ENCODE measurements at places on chromosomes 16 and 17. TPM values are rescaled to one million over a fixed set of nuclear protein-coding genes. Genes with fewer than 3 reads are reported as not detected.

DNA sequence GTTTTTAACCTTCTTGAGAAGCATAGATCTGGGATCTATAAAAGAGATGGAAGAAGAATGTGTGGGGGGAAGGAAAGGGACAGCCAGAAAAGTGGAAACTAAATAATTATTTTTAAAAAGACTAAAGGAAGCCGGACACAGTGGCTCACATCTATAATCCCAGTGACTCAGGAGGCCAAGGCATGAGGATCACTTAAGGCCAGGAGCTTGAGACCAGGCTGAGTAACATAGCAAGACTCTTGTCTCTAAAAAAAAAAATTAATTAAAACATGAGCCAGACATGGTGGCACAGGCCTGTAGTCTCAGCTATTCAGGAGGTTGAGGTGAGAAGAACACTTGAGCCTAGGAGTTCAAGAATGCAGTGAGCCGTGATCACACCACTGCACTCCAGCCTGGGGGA lies 335.1 kb downstream of the GRIN2A start:
- peaks cover 12% of the 10 kb centered on the region for H3K27me3 ChIP-seq
- DNase-seq = no peak
- H3K36me3 ChIP-seq = no peaks in the 10 kb centered on the region
- no peaks in the 10 kb centered on the region for H3K4me1 ChIP-seq

DNA sequence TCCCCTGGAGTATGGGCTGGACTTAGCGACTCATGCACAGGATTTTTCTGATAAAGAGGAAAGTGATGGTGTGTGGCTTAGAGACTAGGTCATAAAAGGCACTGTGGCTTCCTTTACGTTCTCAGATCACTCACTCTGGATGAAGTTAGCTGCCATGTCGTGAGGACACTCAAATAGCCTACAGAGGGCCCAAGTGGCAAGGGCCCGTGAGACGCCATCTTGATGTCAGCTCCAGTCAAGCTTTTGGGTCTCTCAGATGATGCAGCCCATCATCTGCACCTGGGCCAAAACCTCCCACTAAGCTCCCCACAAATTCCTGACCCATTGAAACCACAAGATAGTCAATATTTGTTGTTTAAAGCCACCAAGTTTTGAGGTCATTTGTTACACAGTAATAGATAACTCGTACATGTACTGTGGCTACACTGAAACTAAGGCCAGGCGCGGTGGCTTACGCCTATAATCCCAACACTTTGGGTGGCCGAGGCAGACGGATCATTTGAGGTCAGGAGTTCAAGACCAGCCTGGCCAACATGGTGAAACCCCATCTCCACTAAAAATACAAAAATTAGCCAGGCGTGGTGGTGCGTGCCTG lies 14.7 kb downstream of the ST6GALNAC2 start:
- H3K27ac ChIP-seq = no peak overlapping the region
- H3K27me3 ChIP-seq = no peaks in the 10 kb centered on the region
- peaks cover 18% of the 10 kb centered on the region for H3K4me1 ChIP-seq
- no peak overlapping the region for H3K4me3 ChIP-seq

- H3K4me3 ChIP-seq = no peak overlapping the region
- no peak overlapping the region for H3K27ac ChIP-seq
Measured at GRCh38 chr16:17571499-17572093, 100.8 kb upstream of the XYLT1 start.

- peaks cover 38% of the 10 kb centered on the region for H3K27me3 ChIP-seq
- DNase-seq = no peak
- no peak overlapping the region for H3K27ac ChIP-seq
- no peak overlapping the region for H3K4me3 ChIP-seq
- H3K4me1 ChIP-seq = no peaks in the 10 kb centered on the region
Measured at GRCh38 chr16:88383401-88384221, 852 bp downstream of the ZNF469 start.

The PRSS33 gene
- total RNA-seq = 0.54 TPM

- peak overlapping the region; percentile 100 for H3K27ac ChIP-seq
- H3K36me3 ChIP-seq = no peaks in the 10 kb centered on the region
- H3K27me3 ChIP-seq = no peaks in the 10 kb centered on the region
- DNase-seq = no peak
Measured at GRCh38 chr17:43367737-43368242, 31.0 kb upstream of the ARL4D start.

DNA sequence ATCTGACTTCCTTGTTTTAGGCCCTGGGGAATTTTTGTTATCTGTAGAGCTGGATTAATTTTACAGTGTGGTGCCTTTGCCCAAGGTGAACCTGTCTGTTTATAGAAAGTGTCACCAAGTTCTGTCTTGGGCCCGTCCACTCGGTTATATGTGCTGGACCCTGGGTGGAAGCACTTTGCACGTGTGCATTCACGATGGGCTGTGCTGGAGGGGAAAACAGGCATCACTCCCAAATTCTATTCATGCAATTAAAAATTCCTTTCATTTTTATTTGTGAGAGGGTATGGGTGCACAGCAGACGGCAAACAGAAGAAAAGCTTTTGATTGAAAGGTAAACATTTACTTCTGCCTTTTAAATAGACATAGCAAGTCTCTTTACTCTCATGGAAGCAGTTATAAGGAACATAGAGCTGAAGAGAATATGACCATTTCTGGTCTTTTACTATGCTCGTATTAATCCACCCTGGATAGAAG lies 101.2 kb downstream of the WWOX start:
- no peak overlapping the region for H3K27ac ChIP-seq
- H3K4me1 ChIP-seq = no peaks in the 10 kb centered on the region
- peaks cover 9% of the 10 kb centered on the region for H3K36me3 ChIP-seq
- no peaks in the 10 kb centered on the region for H3K27me3 ChIP-seq
- no peak overlapping the region for H3K4me3 ChIP-seq

DNA sequence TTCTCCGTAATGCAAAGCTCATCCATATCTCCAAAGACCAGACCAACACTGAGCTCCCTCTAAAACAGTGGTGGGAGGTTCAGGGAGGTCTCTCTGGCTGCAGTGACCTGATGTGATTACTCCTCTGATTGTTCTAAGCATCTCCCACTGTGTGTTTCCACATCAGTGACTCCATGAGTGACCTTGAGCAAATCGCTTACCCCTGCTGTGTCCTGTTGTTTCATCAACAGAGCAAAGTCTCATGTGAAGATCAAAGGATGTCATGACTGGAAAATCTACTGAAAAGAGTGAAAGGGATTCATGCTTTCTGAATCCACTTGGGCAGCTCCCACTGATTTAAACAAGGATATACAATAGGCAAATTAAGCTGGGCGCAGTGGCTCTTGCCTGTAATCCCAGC lies 352.9 kb downstream of the TMEM114 start:
- H3K27me3 ChIP-seq = no peaks in the 10 kb centered on the region
- no peaks in the 10 kb centered on the region for H3K36me3 ChIP-seq
- H3K4me1 ChIP-seq = no peaks in the 10 kb centered on the region
- no peak for DNase-seq
- no peak overlapping the region for H3K4me3 ChIP-seq
- no peak overlapping the region for H3K27ac ChIP-seq

The ZG16B gene
- total RNA-seq = 1.1 TPM

- no peak overlapping the region for H3K4me3 ChIP-seq
- H3K36me3 ChIP-seq = no peaks in the 10 kb centered on the region
- no peak overlapping the region for H3K27ac ChIP-seq
Measured at GRCh38 chr17:15185625-15185991, 79.5 kb downstream of the PMP22 start.

DNA sequence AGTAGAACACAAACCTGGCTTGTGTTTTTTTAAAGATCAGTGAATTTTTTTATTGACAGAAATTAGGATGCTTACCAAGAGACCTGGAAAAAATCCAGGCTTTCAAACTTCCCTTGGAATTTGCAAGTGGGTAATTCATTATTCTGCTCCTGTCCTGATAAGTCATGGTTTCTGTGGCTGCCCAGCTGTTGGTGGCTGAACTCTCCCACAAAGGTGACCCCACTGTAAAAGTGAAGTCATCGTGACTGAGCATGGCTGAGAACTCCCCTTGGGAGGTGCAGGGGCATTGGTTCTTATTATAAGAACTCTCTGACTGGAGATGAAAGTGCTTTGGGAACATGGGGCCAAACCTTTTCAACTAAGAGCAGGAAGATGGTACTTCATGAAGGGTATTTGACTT lies 46.6 kb upstream of the TANC2 start:
- H3K27me3 ChIP-seq = peaks cover 9% of the 10 kb centered on the region
- H3K36me3 ChIP-seq = no peaks in the 10 kb centered on the region
- H3K27ac ChIP-seq = no peak overlapping the region
- H3K4me1 ChIP-seq = no peaks in the 10 kb centered on the region
- no peak for DNase-seq

GRCh38 chr17:72385475-72385874 lies 264.7 kb downstream of the SOX9 start:
- H3K36me3 ChIP-seq = no peaks in the 10 kb centered on the region
- DNase-seq = no peak
- H3K27me3 ChIP-seq = peaks cover 8% of the 10 kb centered on the region

- no peaks in the 10 kb centered on the region for H3K4me1 ChIP-seq
- H3K4me3 ChIP-seq = no peak overlapping the region
- no peaks in the 10 kb centered on the region for H3K36me3 ChIP-seq
- DNase-seq = no peak
- H3K27me3 ChIP-seq = peaks cover 9% of the 10 kb centered on the region
Measured at GRCh38 chr17:51813140-51813783, 345.3 kb downstream of the CA10 start.

DNA sequence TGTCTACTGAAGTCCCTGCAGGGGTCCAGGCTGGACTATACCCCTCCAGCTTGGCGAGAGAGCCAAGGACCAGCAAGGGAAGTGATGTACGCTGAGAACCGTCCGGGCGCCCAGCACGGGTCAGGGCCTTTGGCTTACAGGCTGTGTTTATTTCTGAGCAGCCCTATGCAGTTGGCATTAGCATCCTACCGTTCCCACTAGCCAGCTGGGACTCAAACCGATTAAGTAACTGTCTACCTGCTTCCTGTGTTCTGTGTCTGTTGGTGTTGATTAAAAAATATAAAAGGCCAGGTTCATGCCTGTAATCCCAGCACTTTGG lies 73.8 kb downstream of the CMIP start:
- H3K4me3 ChIP-seq = no peak overlapping the region
- peaks cover 1% of the 10 kb centered on the region for H3K36me3 ChIP-seq
- peaks cover 21% of the 10 kb centered on the region for H3K4me1 ChIP-seq
- H3K27me3 ChIP-seq = no peaks in the 10 kb centered on the region
- no peak overlapping the region for H3K27ac ChIP-seq

GRCh38 chr17:49514071-49514721 lies 19.1 kb downstream of the NGFR start:
- peaks cover 8% of the 10 kb centered on the region for H3K27me3 ChIP-seq
- no peaks in the 10 kb centered on the region for H3K36me3 ChIP-seq
- no peak overlapping the region for H3K27ac ChIP-seq
- DNase-seq = no peak
- H3K4me3 ChIP-seq = no peak overlapping the region

DNA sequence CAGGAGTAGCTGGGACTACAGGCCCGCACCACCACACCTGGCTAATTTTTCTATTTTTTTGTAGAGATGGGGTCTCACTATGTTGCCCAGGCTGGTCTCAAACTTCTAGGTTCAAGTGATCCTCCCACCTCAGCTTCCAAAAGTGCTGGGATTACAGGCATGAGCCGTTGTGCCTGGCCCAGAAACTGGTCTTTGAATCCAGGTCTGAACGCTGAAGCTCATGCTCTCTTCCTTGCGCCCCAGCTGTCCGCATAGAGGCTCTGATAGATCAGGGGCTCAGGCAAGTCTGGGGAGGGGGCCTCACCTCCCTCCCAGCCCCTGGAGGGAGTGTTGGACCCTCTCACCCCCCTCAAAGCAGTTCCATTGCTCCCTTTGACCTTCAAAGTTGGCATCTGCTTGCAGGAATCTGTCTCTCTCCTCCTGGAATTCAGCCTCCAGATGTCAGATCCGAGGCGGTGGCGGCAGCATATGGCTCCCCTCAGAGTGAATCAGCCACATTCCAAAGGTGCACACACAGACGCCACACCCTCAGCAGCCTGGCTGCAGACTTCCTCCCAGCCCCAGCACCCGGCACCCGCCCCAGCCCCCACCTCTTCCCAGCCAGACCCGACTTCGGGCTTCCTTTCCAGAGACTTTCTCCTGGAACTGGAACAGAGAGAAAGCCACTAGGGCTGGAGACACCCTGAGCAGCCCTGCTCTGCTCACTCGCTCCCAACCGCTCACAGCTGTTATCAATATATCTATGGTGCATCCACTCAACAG lies 16.9 kb upstream of the GLIS2 start:
- no peaks in the 10 kb centered on the region for H3K27me3 ChIP-seq
- no peak for DNase-seq
- peaks cover 2% of the 10 kb centered on the region for H3K36me3 ChIP-seq
- no peak overlapping the region for H3K27ac ChIP-seq

DNA sequence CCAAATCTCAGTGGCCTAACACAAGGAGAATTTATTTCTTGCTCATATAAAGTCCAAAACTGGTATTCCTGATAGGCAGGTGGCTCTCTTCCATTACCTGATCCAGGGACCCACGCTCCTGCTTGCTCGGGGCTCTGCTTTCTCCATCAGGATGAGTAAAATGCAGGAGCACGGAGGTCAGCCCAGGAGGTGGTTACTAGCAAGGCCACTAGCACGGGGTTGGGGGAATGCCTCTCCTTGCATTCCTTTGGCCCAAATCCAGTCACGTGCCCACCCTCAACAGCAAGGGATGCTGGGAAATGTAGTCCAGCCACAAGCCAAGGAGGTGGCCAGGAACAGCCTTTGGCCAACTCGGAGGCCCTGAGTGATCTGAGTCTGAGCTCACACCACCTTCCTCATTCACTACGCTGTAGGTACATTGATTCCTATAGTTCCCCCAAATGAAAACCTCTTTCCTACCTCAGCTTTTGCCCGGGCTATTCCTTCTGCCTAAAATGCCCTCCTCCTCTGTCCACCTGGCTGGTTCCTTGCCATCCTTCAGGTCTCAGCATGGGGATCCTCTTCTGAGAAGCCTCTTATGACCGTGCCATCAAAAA lies 38.3 kb upstream of the HAPSTR1 start:
- peaks cover 8% of the 10 kb centered on the region for H3K4me1 ChIP-seq
- H3K36me3 ChIP-seq = no peaks in the 10 kb centered on the region
- DNase-seq = no peak
- peaks cover 17% of the 10 kb centered on the region for H3K27me3 ChIP-seq
- no peak overlapping the region for H3K4me3 ChIP-seq
- no peak overlapping the region for H3K27ac ChIP-seq

The TAC4 gene
- total RNA-seq = not detected

GRCh38 chr16:630249-630814 lies 453 bp upstream of the WFIKKN1 start:
- H3K27ac ChIP-seq = no peak overlapping the region
- H3K4me1 ChIP-seq = peaks cover 1% of the 10 kb centered on the region
- H3K36me3 ChIP-seq = peaks cover 2% of the 10 kb centered on the region
- no peaks in the 10 kb centered on the region for H3K27me3 ChIP-seq
- H3K4me3 ChIP-seq = no peak overlapping the region

DNA sequence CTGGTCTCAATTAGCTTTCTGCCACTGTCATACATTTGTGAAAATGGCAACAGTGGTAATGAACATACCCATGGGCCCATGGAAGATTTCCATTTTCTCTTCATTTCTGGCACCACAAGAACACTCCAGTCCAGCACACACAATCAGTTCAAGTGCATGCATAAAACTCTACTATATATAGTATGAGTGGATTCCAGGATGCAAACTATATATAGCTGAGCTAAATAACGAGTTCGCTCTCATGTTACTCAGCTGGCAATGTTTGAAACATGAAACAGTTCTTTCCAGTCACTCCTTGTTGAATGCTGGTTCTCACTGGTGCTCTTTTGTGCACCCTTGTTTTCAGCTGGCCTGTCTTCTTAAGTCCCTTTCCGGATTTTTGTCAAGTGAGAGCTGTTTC lies 75.2 kb upstream of the DHX40 start:
- H3K36me3 ChIP-seq = no peaks in the 10 kb centered on the region
- no peaks in the 10 kb centered on the region for H3K27me3 ChIP-seq
- no peak overlapping the region for H3K4me3 ChIP-seq
- H3K27ac ChIP-seq = no peak overlapping the region
